ENCODE measurements at places on chromosomes 6 and 20.

DNA sequence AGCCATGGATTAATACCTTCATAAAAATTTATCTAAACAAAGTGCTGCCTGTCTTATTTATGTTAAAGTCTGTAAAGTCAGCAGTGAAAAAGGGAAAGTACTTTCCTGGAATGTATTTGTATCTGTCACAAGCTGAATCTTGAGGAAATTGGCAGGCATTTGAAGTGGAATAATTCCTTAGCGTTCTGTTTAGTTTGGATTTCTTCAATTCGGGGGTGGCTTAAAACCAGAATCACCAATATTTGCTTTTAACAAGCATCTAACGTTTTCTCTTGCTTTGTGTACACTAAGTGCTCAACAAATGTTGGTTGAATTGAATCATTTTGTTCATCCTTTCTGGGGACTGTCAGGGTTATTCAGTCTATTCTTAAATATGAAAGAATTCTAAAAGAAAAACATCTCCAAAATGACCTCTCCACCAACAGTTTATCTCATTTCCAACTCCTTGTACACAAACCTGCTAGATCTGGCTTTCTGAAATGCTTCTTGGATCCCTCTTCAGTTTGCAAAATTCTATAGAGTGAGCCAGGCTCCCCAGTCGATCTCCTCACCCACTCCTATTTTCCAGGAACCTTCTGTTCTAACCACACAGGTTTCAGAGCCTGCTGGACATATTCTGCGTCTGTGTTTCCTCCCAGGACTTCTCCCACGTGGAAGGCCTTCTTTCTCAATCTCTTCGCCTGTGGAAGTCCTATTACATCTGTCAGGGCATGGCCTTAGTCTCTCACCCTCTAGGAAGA, 2.0 kb upstream of the NPEPL1 start:
- DNase-seq, result peak; percentile 20

DNA sequence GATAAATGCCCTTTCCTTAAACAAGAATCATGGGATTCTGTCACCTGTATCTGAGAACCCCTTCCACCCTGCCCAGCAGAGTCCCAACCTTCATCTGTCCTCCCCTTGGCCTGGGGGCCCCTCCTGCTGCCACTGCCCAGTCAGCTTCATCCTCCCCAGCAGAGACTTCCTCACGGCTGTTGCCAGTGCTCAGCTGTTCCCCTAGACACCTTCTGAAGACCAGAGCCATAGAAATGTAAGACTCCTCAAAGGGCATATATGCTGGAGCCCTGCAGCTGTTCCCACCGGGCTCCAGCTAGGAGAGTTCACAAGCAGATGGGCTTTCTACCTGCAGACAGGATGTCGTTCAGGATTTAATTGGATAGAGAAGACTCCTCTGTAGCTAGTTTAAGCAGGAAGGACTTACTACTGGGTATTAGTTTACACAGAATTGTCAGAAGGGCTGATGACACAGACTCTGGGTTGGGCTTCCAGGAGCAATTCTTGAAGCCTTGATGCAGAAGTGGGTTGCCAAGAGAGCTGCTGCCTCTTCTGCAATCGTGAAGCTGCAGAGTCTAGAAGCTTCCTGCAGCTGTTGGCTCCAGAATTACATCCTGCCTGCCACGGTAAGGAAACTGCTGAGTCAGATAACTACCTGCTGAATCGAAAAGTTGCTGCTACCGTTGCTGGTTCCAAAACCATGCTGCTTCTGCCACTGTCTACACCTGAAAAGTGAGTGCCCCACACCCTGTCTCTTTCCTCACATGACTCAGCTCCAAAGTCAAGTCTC, 57.1 kb upstream of the MLN start:
- no peak for DNase-seq

- DNase-seq, result no peak
Observed at GRCh38 chr6:169117663-169118062, 136.0 kb downstream of the THBS2 start.

DNA sequence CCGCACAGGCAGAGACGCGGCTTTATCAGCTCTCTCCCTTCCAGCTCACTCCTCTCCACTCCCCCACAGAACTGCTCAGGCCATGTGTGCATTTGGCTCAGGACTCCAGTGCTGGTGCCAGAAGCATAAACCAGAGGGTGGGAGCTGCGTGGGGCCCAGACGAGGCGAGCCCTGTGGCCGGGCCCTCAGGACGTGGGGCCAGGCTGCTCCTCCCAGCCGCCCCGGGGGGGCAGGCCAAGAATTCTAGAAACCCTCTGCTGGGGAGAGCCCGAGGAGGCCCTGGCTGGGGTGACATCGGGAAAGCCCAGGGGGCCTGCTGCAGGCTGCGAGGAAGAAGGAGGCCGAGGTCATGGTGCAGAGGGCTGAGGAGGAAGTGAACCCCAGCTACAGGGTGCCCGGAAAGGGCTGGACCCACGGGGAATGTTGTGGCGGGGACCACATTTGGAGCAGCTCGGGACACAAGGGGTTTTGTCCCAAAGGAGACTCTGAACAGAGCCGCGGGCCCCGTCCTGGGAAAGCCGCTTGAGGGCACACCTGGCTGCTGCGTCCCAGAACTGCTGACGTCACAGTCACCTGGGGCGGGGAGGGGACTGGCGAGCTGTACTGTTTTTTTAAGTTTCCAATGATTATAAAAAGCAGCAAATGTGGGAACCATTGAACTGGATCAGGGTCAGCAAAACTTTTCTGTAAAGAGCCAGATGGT, 107.1 kb downstream of the BANF2 start:
- no peak for DNase-seq

GRCh38 chr20:13425381-13426135, 204.5 kb downstream of the ISM1 start:
- no peak for DNase-seq

- DNase-seq, result no peak
Observed at GRCh38 chr6:42391441-42391840, 60.3 kb downstream of the TRERF1 start.

GRCh38 chr6:133553652-133554051, 312.5 kb downstream of the EYA4 start:
- DNase-seq, result peak; percentile 28

DNA sequence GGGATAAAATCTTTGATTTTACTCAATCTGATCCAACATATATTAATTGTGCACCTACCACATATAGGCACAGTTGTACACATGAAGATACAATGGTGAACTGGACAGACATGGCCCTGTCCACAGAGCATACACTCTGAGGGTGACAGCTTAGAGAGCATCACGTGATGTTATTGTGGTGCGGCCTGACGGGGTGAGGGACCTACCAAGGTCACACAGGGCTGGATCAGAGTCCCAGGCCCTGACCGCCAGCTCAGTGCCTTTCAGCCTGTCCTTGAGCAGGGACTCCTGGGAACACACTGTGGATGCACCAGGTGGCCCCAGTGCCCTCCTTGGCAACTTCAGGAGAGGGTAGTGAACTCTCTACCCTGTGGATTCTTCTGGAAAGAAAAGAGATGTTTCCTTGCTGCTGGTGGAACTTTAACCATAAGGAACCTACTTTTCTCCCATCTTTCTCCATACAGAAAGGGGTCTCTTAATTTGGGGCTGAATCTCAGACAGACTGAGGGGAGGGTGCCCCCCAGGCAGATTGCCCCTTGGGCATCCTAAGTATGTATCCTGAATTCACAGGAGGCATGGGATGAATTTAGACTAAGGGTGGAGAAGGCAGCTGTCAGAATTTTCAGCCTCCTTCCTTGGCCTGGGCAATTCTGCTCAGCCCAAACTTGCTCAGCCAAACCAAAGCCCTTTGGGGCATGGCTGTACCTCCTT, 26.5 kb downstream of the PCK1 start:
- no peak for DNase-seq

- DNase-seq, result peak; percentile 44
Observed at GRCh38 chr6:118387921-118388701, 160.0 kb upstream of the PLN start.
